Naive B cell (primary cell): ENCODE measurements at places on chromosomes 2 and 18. TPM values are rescaled to one million over a fixed set of nuclear protein-coding genes. Genes with fewer than 3 reads are reported as not detected.

- DNase-seq, result no peak
These were observed 65.6 kb downstream of the MAPRE2 start for GRCh38 chr18:35106845-35107148.

GRCh38 chr2:96143848-96144480, 1.3 kb downstream of the DUSP2 start:
- no peak for DNase-seq

- no peak for DNase-seq
These were observed 13.0 kb upstream of the PROC start for GRCh38 chr2:127405255-127405610.

- no peak for DNase-seq
These were observed 100.6 kb upstream of the APCDD1 start for GRCh38 chr18:10353791-10354190.

GRCh38 chr2:54428108-54428831, 27.9 kb upstream of the SPTBN1 start:
- DNase-seq, result no peak

DNA sequence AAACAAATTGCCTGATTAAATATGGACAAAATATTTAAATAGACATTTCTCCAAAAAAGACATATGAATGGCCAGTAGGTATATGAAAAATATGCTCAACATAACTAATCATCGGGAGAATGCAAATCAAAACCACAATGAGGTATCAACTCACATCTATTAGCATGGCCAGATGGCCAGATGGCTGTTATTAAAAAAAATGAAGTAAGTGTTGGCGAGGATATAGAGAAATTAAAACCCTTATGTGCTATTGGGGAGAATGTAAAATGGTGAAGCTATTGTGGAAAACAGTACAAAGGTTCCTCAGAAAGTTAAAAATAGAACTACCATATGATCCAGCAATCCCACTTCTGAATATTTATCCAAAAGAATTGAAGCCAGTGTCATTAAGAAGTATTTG, 272.3 kb upstream of the ZNF804A start:
- DNase-seq, result no peak

DNA sequence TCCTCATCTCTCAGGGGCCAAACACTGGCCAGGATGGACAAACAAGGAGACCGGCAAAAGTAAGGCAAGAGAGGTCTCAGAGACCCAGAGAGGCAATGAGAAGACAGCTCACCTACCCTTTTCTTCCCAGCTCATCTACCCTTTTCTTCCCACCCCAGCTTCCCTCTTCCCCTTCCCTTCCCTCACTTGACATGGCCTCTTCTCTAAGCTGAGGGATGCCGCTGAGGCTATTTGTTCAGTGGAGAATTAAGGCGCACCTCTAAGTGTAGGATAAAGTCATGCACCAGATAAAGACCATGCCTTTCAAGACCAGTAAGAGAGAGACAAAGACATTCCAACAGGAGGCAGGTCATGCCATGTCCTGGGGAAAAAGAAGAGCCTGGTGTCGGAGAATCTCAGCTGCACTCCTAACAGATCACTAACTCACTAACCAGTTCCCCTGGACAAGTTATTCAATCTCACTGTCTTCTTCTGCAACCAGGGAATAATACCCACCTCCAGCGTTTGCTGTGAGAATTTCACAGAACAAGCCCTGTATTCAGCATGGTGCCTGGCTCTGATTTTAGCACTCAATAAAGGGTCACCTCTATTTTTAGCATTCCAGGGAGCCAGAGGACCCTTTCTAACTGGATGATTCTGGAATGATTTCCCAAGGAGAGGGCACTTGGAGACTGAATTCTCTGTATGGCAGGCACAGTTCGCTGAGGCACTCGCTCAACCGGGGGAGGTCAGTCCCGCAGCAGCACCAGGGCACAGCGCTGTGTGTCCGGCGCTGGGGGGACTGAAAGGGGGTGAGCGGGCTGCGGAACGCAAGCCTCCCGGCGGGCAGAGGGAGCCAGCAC, 3.0 kb upstream of the FOSL2 start:
- no peak for DNase-seq

- DNase-seq, result no peak
These were observed 4.9 kb downstream of the ASAP2 start for GRCh38 chr2:9211496-9211895.

DNA sequence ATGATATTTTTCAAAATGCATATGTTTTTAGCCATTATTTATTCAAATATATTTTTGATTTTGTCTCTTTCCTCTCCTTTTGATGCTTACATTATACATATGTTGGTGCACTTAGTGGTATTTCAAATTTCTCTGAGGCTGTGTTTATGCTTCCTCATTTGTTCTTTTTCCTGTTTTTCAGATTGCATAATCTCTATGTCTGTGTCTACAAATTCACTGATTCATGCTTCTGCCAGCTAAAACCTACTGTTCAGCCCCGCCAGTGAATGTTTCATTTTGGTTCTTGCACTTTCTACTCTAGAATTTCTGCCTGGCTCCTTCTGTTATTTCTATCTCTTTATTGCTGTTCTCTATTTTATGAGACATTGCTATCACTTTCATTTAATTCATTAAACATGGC, 951.7 kb upstream of the CNTNAP5 start:
- no peak for DNase-seq

GRCh38 chr2:42135381-42136312, 33.5 kb upstream of the EML4 start:
- DNase-seq, result peak; percentile 24

GRCh38 chr2:180523621-180524340, 456.6 kb upstream of the UBE2E3 start:
- DNase-seq, result no peak

GRCh38 chr2:12764075-12764730, 47.5 kb downstream of the TRIB2 start:
- DNase-seq, result no peak

- DNase-seq, result no peak
These were observed 1119.8 kb downstream of the TSN start for GRCh38 chr2:122875091-122875865.

- DNase-seq, result no peak
These were observed 10.0 kb upstream of the AP1S3 start for GRCh38 chr2:223847410-223847809.

GRCh38 chr2:47767880-47768609, 14.9 kb upstream of the MSH6 start:
- peak; percentile 71 for DNase-seq

- DNase-seq, result no peak
These were observed 41.3 kb upstream of the ZNF532 start for GRCh38 chr18:58823412-58823811.

DNA sequence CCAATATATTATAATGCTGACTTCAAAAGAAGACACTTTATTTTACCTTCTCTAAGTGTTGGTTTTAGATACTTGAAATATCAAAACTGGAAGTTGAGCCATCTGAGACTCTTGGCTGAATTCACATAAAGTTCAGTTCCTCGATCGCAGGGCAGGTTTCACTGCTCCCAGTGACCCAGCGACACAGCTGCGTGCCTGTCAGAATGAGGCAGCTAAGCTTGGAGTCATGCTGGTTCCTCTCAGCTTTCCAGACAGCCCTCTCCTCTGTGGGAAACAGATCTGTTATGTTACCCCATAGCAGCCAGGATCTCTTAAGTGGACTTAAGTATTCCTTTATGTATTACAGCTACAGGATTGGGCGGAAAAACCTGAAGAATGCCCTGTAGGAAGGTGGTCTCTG, 142.8 kb upstream of the ALPP start:
- DNase-seq, result no peak

DNA sequence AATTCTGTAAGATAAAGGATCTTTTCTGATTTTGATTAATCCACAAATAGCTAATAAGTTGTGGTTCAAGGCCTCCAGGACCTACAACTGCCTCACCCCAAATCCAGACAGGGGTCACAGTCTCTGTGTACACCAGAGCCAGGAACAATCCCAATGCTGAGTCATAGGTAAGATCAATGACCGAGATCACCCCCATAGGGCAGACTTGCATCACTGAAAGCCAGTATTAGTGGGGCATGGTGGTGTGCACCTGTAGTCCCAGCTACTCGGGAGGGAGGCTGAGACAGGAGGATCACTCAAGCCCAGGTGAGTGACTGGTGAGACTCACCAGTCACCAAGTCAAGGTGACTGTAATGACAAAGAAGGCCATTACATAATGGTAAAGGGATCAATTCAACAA, 12.9 kb downstream of the PARD6G start:
- no peak for DNase-seq

GRCh38 chr2:2743164-2743571, 412.1 kb upstream of the MYT1L start:
- no peak for DNase-seq

- DNase-seq, result peak; percentile 74
These were observed 33.3 kb downstream of the ANXA4 start for GRCh38 chr2:69774984-69775982.

DNA sequence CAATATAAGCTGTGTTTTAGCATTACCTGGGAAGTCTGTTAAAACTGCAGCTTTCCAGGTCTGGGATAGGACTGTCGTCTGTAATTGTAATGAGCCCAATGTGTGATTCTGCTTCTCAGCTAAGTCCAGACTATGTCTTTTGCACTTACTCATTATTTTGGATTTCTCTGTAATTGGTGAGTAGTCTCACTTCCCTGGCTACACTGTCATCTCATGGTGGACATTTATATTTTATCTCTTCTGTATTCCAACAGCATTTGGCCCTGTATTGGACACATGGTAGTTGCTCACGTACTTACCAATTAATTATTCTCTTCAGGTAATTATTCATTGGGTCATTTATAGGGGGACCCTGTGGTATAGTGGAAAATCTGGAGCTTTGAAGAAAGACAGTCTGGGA, 28.0 kb downstream of the LHCGR start:
- no peak for DNase-seq

DNA sequence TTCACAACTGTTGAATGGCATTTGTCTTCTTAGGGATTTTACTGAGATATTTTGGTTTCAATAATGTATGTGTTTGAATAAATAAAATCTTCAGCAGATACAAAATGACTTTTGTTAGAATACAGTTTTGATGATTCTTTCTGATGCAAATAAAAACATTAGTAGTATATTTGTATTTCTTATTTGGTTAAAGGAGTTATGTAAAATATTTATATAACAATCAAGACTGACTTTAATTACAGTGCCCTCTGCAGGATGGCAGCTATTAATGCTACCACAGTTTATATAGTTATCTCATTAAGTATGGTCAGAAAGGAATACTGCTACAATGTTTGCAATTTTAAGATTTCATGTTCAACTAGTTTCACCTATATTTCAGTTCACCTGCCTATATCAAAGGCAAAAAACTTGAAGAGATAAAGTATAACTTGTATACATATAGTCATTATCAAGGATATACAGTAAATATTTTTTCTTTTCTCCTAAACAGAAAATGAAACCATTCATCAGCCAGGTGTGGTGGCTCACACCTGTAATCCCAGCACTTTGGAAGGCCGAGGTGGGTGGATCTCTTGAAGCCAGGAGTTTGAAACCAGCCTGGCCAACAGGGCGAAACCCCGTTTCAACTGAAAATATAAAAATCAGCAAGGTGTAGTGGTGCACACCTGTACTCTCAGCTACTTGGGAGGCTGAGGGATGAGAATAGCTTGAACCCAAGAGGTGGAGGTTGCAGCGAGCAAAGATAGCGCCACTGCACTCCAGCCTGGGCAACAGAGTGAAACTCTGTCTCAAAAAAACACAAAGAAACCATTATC, 19.8 kb downstream of the ARL5A start:
- peak; percentile 36 for DNase-seq

DNA sequence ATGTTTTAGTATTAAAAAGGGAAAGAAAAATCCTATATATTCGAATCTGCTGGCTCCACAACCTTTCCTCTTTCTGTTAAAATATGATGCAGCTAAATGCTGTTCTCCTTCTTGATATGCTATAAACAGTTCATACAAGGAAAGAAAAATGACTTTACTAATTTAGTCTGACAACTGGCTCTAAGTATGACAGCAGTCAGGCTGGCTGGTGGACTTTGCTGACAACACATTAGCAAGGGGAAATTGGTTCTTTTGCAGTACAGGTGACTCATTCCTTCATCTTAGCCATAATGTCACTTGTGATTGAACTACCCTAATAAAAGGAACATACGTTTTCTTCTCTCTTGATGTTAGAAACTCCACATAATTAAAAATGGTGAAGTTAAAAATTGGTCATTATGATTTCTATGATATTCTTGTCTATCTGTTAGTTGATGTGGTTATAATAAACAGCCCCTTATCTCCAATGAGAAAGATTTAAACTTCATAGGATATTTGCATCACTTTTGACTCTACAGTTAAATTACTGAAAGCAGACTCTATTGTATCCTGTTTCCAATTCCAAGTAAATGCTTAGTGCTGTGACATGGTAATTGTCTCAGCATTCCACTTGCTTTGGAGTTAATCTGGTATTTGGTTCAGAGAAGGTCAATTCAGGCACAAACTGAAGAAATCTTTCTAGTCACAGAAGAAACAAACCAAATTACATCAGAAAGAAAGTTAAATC, 315.3 kb upstream of the GULP1 start:
- no peak for DNase-seq

DNA sequence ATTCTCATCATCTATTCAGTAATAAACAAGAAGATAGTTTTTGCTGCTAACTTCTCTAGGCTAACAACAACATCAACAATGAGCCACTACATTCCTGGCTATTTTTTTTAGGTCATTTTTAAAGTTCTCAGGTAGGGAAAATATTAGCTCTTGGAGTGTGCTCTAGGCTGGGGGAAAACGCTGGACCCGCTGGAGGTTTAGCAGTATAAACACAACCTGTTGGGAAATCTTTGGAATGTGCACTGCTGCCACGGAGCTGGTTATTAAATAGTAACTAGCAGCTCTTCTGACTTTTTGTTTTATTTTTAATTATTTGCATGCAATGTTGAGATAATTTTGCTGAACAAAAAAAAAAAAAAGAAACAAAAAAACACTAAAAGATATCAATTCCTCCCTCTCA, 892.1 kb upstream of the ACVR2A start:
- DNase-seq, result no peak

GRCh38 chr2:216922175-216922780, 62.4 kb upstream of the TNP1 start:
- no peak for DNase-seq

DNA sequence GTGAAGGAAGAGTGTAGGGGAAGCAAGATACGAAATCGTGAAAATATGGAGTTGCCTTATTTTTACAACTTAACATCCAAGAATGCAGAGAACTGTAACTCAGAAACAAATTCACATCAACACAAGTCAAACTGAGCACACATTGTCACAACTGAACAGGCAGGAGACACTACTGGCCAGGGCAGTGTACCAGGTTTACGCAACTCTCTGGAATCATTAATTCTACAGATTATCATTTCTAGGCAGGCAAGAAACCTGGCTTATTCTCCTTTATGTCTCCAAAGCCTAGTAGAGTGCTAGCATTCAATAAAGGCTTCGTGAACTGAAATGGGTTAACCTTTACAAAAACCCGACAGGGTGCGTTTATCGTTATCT, 584 bp downstream of the COA5 start:
- no peak for DNase-seq

ZCCHC2 gene
- not detected for polyA plus RNA-seq

SRD5A2 gene
- polyA plus RNA-seq, result not detected

ALK gene
- not detected for polyA plus RNA-seq

ASXL3 gene
- polyA plus RNA-seq, result not detected

DSG2 gene
- not detected for polyA plus RNA-seq

EPB41L3 gene
- polyA plus RNA-seq, result 0.17 TPM

GREB1L gene
- not detected for polyA plus RNA-seq

FBXO15 gene
- 3.6 TPM for polyA plus RNA-seq

TRABD2A gene
- 8.2 TPM for polyA plus RNA-seq
